Pancreas (tissue), 10 donors: ENCODE measurements at places on chromosomes 16 and 17. TPM values are rescaled to one million over a fixed set of nuclear protein-coding genes. Genes with fewer than 3 reads are reported as not detected.

GRCh38 chr16:73086108-73086507 is 38.2 kb upstream of the ZFHX3 start:
- no peaks in the 10 kb centered on the region for H3K27me3 ChIP-seq
- no peak for DNase-seq
- H3K27ac ChIP-seq = no peak overlapping the region
- no peaks in the 10 kb centered on the region for H3K36me3 ChIP-seq
- H3K4me3 ChIP-seq = no peak overlapping the region
- no peaks in the 10 kb centered on the region for H3K4me1 ChIP-seq

The SEZ6L2 gene
- polyA plus RNA-seq = 12.6 TPM

GRCh38 chr17:72693151-72693878 is 399.2 kb downstream of the SLC39A11 start:
- no peaks in the 10 kb centered on the region for H3K27me3 ChIP-seq
- no peaks in the 10 kb centered on the region for H3K36me3 ChIP-seq
- DNase-seq = no peak
- H3K4me3 ChIP-seq = no peak overlapping the region
- H3K27ac ChIP-seq = no peak overlapping the region

GRCh38 chr16:57025941-57026777 is 36.8 kb downstream of the NLRC5 start:
- no peaks in the 10 kb centered on the region for H3K36me3 ChIP-seq
- no peak overlapping the region for H3K27ac ChIP-seq
- H3K4me3 ChIP-seq = no peak overlapping the region
- no peaks in the 10 kb centered on the region for H3K4me1 ChIP-seq

The NLRC3 gene
- 0.34 TPM for polyA plus RNA-seq

DNA sequence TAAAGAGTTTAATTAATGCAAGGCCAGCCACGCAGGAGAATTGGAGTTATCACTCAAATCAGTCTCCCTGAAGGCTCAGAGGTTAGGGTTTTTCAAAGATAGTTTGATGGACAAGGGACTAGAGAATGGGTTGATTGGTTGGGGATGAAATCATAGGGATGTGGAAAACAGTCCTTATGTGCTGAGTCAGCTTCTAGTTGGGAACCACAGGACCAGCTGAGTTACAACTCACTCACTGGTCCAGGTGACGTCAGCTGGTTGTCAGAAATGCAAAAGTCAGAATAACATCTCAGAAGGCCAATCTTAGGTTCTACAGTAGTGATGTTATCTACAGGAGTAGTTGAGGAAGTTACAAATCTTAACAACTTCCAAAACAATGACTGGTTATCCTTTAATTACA is 47.6 kb downstream of the CPD start:
- peaks cover 3% of the 10 kb centered on the region for H3K36me3 ChIP-seq
- H3K27ac ChIP-seq = no peak overlapping the region
- DNase-seq = no peak
- no peaks in the 10 kb centered on the region for H3K4me1 ChIP-seq
